ENCODE measurements at places on chromosomes 4 and X.

- no peak for DNase-seq
Measured at GRCh38 chrX:87578978-87579377, 61.4 kb downstream of the KLHL4 start.

DNA sequence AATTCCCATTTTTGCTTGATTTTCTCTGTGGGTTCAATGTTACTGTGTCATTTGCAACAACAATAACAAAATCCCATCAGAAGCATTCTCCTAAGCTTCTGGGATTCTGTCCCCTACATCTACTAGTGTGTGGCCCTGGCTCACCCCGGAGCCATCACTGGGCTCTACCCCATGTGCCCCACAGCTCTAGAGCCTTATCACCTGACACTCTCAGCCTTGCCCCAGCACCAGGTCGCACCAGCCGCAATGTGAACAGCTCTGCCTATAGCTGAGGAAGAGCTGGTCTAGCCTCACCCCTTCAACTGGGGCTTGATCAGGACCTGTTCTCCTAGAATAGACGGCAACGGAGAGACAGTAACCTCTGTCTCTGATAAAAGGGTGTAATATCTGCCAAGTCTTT, 161.7 kb downstream of the SHROOM3 start:
- no peak for DNase-seq

- no peak for DNase-seq
Measured at GRCh38 chr4:7808181-7808580, 131.5 kb downstream of the AFAP1 start.

DNA sequence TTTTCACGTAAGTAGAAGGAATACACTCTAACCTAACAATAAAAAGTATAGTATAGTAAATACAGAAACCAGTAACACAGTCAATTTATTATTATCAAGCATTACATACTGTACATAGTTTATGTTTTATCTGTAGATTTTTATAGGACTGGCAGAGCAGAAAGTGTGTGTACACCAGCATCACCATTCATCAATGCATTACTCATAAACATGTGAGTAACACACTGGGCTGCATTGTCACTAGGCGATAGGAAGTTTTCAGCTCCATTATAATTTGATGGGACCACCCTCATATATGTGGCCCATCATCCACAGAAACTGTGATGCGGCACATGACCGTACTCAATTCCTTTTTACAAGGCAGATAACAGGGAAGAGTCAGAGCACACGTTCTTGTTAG, 137.8 kb upstream of the RBPJ start:
- no peak for DNase-seq

DNA sequence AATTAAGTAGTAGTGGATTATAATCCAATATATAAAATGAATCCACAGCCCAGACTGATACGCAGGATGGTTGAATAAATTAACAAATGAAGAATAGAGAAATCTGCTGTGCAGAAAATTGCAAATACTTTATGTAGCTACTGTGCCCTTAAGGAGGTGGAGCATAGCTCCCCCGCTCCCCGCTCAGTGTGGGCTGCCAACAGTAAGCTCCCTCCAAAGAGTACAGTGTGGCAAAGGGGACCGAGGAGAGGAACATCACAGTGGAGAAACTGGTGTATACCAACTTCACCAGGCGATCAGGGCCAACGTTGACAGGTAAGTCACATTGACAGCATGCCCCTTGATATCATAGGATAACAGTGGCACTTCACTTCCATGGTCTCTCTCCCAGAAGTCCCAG, 57.9 kb upstream of the CLDN34 start:
- DNase-seq: no peak

DNA sequence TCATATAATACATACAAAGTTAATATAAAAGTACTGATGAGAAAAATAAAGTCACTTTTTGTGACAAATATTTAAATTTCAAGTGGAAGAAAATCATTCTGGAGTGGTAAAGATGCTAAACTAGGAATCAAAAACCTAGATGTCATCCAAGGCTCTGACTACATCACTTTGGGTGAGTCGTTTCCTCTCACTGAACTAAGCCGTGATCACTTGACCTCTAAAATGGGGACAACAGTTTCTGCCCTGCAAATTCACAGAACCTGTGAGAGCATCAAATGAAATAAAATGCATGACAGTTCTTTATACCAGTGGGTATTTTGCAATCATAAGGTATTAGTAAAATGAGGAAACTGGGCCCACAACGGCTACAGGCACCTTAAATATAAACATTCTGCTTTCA, 63.8 kb downstream of the PRDM5 start:
- no peak for DNase-seq

- no peak for DNase-seq
Measured at GRCh38 chr4:153249199-153250041, 45.2 kb downstream of the TRIM2 start.

- DNase-seq: no peak
Measured at GRCh38 chrX:114500622-114501021, 83.3 kb upstream of the HTR2C start.

- no peak for DNase-seq
Measured at GRCh38 chr4:137614491-137614890, 82.2 kb upstream of the PCDH18 start.

GRCh38 chrX:7746856-7747255, 96.1 kb upstream of the VCX start:
- DNase-seq: no peak

DNA sequence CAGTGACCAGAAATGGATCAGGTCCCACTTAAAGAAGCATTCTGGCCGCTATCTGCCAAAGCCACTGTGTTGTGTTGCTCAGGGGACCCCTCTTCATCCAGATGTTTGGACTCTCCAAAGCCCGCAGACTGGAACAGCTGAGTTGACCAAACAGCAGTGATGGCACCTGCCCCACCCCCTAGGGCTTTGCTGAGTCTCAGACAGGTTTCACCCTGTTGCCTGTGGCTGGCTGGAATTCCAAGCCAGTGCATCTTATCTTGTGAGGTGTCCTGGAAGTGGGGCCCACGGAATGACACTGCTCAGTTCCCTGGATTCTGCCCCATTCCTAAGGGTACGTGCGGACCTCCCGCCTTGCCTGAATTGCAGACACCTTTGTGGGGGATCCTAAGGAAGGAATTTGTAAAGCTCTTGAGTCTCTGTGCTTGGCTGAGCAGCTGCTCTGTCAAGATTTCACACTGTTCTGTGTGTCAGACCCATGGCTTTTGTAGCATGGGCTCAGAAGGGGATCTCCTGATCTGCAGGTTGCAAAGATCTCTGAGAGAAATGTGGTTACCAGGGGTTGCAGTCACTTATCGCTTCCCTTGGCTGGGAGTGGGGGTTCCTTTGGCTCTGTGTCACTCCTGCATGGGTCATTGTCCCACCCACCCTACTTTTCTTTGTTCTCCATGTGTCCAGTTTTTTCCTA, 1707.9 kb upstream of the PCDH10 start:
- DNase-seq: no peak

DNA sequence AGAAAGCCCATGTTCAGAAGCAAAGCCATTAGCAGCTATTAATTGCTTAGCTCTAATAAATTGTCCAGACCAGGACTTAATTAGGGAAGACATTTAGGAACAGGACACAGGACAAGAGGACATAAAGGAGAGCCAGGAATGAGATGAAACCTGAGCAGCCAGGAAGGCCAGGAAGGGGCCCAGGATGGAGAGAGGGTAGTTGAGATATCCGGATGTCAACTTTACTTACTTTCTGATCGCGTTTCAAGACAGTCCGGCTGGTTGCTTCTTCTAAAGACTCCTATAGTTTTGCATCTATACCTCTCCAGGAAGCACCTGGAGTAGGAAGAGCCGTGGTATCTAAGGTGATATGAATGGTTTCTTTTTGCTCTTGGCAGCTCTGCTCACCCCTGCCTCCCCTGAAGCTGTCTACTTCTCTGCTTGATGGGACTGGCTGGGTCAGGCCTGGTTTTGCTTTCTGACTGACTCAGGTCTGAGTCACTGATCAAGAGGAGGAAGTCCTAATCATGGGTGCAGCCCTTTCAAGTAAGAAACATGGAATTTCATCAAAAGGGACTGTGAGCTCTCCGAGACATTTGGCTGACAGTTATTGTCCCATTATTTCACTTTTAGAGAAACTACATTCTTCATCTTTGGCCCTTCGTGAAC, 733.3 kb downstream of the RPA4 start:
- DNase-seq: no peak

DNA sequence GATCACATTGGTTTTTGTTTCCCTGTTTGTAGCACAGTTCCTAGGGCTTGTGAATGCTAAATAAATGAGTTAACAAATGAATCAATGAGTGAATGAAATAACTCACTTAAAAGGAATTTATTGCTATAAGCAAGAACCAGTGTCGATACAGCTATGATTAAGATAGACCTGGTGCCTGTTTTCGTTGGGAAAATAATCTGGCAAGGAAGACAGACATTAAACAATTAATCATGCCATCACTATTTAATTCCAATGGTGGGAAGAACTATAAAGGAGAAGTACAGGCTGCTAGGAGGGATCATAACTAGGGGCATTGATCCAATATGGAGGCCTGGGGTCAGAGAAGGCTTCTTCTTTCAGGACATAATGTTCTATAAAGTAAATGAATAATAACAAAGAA, 4.5 kb upstream of the CBR4 start:
- no peak for DNase-seq

- DNase-seq: no peak
Measured at GRCh38 chr4:70110917-70111316, 43.1 kb upstream of the PRR27 start.

- DNase-seq: no peak
Measured at GRCh38 chr4:48332661-48333060, 8.7 kb upstream of the SLAIN2 start.

DNA sequence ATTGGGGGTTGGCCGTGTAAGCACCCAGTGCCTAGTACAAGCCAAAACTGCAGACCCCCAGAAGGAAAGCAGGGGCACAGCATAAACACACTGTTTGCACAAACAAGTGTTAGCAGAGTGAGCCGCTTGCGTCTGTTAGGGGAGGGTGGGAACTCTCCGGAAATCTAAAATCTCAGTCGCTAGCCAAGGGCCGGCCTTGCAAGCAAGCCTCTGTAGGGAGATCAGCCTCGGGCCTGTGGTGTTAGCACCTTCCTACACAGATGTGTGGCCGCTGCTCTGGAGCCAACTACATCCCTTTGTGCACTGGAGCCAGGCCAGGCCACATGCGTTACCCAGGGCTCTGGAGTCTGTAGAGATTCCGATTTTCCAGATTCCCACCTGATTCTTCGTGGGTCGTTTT, 67.1 kb downstream of the GPR143 start:
- no peak for DNase-seq

GRCh38 chrX:79630033-79631009, 263.2 kb upstream of the ITM2A start:
- no peak for DNase-seq

- DNase-seq: no peak
Measured at GRCh38 chr4:56640621-56641493, 40.2 kb downstream of the HOPX start.

GRCh38 chr4:137694138-137694537, 161.8 kb upstream of the PCDH18 start:
- no peak for DNase-seq

- DNase-seq: no peak
Measured at GRCh38 chrX:7190157-7190556, 42.2 kb upstream of the PUDP start.

GRCh38 chrX:35380808-35381700, 417.1 kb upstream of the MAGEB16 start:
- DNase-seq: no peak

- peak; percentile 27 for DNase-seq
Measured at GRCh38 chr4:6658597-6659075, 18.2 kb downstream of the MRFAP1 start.

- no peak for DNase-seq
Measured at GRCh38 chr4:15294202-15294601, 133.6 kb upstream of the C1QTNF7 start.

DNA sequence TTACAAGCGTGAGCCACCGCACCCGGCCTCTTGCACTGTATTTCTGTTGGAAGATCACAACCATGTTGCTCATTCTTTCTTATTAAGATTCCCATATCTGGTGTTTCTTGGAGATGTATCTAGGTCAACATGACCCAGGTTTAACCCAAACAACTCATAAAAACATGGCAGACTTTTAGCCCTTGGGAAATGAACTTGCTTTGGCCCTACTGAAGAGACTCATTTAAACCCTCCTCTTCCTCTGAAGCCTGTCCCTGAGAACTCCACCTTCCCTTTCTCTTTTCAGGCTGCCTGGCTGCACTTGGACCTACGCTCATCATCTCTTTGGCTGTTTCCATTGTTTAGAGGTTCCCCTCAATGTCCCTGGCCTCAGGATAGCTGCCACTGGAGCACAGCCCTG, 22.8 kb upstream of the OPN1LW start:
- no peak for DNase-seq

- DNase-seq: peak; percentile 38
Measured at GRCh38 chr4:1208266-1208961, 36.0 kb upstream of the SPON2 start.

DNA sequence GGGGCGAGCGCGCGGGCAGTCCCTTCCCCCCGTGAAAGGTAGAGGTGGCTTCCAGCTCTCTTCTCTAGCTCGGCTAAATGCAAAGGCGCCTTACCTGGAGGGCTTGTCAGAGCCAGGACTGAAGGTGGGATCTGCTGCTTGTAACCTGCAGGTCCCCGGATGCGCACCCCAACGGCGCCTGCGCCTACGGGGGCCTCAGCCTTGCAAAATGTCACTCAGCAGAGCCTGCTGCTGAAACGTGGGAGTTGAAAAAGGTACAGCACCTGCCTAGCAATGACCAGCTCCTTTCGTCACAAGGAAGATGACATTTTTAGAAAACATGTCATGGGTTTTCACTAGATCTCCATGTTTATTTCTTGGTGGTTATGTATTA, 583 bp downstream of the ABHD18 start:
- DNase-seq: peak; percentile 76

GRCh38 chr4:130034876-130035275, 938.9 kb downstream of the C4orf33 start:
- no peak for DNase-seq

- no peak for DNase-seq
Measured at GRCh38 chrX:22159071-22159470, 113.6 kb upstream of the CBLL2 start.

DNA sequence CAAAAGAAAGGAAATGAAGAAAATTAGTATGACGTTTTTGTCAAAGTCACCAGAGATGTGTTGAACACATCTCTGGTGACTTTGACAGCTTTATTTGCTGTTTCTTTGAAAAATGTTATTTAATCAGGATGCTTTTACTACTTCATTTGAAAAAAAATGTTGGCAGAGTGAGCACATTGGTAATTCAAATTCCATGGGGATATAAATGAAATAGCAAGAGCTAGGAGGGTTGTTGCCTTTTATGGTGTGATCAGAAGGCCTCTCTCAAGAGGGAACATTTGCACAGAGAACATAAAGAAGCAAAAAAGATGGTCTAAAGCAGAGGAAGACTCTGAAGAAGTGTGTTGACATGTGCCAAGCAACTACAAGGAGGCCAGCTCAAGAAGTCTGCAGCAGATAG, 46.6 kb upstream of the CXCL8 start:
- no peak for DNase-seq

GRCh38 chr4:76626686-76627465, 191.8 kb downstream of the SHROOM3 start:
- DNase-seq: no peak

GRCh38 chrX:122113376-122113775, 1066.0 kb downstream of the GLUD2 start:
- DNase-seq: no peak

GRCh38 chrX:141320801-141321200, 78.5 kb upstream of the SPANXC start:
- DNase-seq: no peak

Data from caudate nucleus (tissue), 63 donors.